ENCODE measurements at places on chromosomes 1 and 21.

DNA sequence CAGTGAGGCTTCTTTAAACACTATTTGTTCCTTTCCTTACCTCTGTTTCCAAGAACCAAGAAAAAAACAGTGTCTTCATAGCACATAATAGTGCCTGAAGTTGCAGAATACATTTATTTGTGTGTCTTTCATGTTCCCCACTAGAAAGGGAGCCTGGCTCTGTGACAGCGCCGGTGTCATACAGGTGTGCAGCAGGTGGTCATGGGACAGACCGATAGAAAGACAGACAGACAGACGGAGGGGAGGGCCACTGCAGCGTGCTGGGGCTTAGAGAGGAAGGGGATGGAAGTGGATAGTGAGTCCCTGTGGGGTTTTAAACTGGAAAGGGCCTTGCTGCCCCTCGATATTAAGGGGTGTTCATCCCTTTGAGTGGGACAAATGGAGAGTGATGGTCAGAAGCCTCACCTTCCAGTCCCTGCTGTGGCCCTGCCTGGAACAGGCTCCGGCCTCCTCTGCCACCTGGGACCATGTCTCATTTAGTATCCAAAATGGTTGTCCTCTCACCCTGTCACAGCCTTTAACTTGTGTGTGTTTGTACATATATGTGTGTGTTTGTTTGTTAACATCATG lies 152.9 kb downstream of the PGBD5 start:
- no peak for DNase-seq

GRCh38 chr1:206430031-206430983 lies 40.0 kb upstream of the IKBKE start:
- DNase-seq, result no peak

DNA sequence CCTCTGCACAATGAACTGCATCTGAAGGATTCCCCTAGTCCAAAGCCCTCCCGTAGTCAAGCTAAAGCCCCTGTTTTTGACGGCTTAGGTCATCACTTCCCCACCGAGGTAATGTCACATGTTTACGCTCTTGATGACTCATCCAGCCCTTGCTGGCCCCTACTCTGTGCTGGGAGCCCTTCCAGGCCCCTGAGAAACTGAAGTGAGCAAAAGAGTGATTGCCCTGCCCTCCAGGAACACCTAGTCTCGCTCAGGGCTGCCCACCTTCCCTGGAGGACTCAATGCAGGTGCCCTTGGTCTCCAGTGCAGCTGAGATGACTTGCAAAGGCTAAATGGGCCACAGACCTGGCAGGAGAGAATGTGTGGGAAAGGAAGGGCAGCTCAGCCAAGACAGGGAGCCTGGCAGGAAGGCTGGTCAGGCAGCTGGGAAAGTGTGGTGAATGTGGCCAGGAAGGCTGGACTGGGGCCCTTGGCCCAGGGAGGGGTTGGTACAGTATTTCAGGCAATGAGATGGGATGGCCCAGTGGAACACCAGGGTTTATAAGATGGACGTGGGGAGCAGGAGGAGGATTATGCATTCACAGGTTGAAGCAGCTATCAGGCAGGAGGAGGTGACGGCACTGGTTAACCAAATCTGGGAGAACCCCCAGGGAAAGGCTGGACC lies 345.6 kb downstream of the NPHP4 start:
- DNase-seq, result no peak

GRCh38 chr1:29243871-29244200 lies 7.5 kb downstream of the PTPRU start:
- DNase-seq, result no peak

DNA sequence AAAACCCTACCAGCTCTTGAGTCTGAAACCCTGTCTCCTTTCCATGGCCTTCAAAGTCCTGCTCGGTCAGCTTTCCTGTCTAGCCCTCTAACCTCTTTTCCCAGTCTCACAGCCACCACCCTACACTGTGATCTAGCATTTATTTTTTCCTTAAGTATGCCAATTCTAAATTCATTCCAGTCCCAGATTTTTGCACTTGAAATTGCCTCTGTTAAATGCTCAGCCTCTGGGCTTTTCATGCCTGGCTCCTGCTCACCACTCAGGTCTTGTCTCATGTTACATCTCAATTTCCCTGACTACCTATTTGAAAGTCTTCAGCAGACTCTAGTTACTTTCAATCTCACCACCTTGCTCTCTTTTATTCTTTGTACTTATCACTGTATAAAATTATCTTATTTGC lies 176.2 kb downstream of the ADGRL4 start:
- no peak for DNase-seq

- no peak for DNase-seq
Observed at GRCh38 chr1:80962564-80962963, 838.2 kb upstream of the ADGRL2 start.

DNA sequence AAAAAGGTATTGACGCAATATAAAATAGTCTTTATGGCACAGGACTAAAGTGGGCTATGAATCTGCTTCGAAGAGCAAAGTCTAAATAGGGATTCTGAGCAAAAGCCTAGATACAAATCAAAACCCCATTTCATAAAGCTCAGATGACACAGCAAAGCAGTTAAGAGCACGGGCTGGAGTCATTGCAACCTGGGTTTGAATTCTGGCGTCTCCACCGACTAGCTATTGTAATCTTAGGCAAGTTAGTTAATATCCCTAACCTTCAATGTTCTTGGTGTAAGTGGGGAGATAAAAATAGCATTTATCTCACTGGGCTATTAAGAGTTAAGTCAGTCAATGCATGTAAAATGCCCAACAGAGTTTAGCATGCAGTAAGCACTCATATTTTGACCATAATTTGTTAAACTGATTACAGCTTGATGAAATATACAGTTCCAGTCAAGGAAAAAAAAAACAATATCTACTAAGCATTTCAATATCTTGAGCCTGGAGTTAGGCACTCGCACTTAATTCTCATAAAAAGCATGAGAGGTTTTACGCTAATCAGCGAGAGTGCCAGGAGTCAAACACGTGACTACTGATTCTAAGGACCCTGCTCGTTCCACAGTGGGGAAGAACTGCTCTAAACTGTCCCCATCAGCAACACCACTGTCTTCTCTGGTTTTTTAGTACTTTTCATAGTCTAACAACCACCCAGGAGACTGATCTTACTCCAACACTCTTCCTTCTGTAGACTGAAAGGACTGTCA lies 75.5 kb downstream of the JAK1 start:
- no peak for DNase-seq

GRCh38 chr1:21340230-21340945 lies 50.1 kb upstream of the ECE1 start:
- DNase-seq, result no peak

DNA sequence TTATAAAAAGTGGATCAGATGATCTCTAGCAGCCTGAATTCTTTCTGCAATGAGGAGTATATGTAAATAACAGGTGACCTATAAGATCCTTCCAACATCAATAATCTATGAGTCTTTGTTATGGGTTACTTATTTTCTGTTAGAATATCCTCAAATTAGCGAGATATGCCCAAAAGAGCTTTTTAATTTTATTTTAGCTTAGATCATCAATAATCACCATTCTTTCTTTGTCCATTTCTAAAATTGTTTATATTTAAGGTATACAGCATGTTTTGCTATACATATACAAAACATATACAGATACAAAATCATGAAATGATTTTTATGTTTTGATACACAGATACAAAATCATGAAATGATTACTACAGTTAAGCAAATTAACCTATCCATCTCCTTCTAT lies 11.8 kb downstream of the RABGAP1L start:
- no peak for DNase-seq

DNA sequence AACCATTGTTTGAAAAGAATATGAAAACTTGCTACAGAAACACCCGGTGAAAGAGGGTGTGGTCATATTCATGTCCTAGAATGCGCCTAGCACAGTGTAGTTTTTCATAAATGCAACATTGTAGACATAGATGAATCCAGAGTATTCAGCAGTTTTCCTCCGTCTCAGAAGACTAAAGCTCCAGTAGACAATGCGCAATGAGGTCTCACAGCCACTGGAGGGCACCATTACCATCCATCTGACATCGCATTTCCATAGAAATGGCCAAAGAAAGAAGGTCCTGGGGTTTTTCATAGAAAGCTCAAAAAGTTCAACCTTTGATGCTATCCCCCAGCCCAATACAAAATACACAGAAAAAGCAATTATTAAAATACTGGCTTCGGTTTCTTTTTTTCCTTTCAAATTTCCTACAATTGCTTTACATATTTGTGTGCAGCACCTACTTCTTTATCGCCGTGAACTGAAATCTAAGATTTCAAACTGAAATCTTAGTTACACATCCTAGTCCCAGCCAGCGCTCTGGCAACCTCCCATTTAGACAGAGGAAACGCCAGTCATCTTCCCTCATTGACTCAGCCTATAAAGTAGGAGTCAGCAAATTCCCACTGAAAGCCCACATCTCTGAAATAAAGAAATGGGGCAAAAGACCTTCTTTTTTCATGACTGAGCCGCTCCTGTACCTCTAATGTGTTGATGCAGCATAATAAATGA lies 3.9 kb upstream of the CD58 start:
- DNase-seq, result peak; percentile 80

GRCh38 chr1:183562701-183563100 lies 27.6 kb downstream of the NCF2 start:
- DNase-seq, result no peak

DNA sequence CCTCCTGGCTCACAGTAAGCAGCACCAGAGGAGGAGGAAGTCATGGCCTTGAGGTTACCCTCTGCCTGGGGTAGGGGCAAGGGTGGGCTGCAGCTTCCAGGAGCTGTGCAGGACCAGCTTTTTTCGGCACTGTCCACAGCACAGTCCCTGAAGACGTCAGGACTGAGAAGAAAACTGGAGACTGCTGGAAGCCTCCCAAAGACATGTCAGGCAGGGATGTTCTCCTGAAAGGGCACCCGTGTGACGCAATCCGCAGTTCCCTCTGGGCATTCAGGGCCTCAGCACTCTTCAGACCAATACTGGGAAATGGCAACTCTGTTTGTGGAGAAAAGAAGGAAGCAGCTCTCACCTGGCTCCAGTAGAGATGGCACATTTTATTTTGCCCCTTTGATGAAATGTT lies 64.8 kb upstream of the TENT5C start:
- no peak for DNase-seq

- no peak for DNase-seq
Observed at GRCh38 chr1:95169548-95169947, 52.4 kb downstream of the TLCD4 start.

GRCh38 chr1:18531503-18531845 lies 50.7 kb downstream of the KLHDC7A start:
- no peak for DNase-seq

GRCh38 chr1:159120317-159120716 lies 43.8 kb upstream of the AIM2 start:
- DNase-seq, result no peak

DNA sequence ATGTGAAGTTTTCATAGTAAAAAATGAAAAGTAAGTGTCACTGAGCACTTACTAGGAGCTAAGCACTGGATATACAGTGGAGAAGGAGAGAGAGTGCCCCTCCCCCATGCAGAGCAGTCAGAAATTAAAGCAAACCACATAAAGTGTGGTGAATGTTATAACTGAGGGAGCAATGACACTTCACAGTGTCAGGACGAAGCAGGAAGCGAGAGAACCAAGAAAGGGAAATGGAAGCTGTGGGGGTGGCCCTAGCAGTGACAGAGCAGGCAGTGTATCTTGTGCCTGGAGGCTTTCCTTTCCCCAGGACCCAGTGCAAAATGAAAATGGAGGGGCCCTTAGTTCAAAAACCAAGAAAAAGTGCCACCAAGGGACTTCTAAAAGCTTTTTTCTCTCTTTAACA lies 21.5 kb upstream of the RCAN3 start:
- DNase-seq, result peak; percentile 43

- DNase-seq, result no peak
Observed at GRCh38 chr1:159981351-159982055, 27.5 kb upstream of the SLAMF9 start.

DNA sequence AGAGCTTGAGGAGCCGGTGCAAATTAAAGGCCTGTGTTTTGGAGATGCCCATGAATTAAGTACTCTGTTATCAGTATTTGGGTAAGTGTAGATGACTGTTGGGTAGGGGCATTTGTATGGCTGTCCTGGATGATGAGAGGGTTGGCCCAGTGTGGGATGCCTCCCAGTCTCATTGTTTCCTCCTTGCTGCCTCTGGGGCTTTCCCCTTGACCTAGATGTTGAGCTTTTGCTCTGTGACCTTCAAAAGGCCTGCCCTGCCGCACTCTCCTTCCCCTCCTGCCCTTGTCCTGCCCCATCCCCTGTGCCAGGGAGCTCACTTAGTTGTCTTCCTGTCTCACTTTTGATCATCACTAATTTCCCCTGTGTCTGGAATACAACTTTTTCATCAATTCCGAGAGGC lies 10.0 kb downstream of the GALNT2 start:
- no peak for DNase-seq

- no peak for DNase-seq
Observed at GRCh38 chr1:240500647-240501046, 111.3 kb downstream of the GREM2 start.

DNA sequence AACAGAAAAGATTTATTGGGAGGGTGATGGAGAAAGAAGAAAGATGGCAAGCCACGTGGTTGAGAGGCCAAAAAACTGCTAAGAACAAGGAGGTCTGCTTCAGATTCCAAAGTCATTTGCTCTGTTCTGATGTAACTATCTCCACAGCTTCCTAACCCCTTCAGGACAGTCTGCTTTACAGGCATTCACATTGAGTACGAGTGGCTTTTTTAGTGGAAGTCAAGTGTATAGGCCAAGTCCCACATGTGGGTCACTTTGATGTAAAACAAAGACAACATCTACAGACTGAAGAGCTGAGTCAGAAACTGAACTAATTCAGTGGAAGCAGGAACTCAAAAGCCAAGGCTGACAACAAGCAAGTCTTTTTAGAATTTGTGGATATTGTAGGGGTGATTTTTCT lies 128.7 kb upstream of the F3 start:
- no peak for DNase-seq

- no peak for DNase-seq
Observed at GRCh38 chr1:173580071-173580470, 22.8 kb downstream of the SLC9C2 start.

GRCh38 chr1:165988275-165988674 lies 160.9 kb downstream of the UCK2 start:
- DNase-seq, result no peak

GRCh38 chr1:55259911-55260609 lies 44.9 kb upstream of the USP24 start:
- DNase-seq, result no peak

DNA sequence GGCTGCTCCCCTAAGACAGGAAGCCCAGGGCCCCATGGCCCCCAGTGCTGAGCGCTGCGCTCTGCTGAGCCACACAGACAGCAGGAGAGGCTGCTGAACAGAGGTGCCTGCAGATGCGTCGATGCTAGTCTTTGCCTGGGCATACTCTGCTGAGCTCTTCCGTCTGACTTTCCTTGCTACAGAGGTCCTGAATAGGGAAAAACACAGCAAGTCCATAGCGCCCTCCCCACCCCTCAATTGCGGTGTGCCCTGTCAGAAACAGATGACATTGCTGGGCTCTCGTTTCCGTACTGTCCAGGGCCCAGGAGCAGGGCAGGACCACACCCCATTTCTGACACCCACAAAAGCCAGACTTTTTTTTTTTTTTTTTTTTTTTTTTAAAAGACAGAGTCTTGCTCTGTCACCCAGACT lies 252.5 kb downstream of the SDCCAG8 start:
- DNase-seq, result no peak

- DNase-seq, result no peak
Observed at GRCh38 chr21:44079846-44080245, 27.4 kb upstream of the PWP2 start.

- DNase-seq, result no peak
Observed at GRCh38 chr1:29856340-29857114, 620.2 kb downstream of the PTPRU start.

Measured in pons (tissue), 1 donor.